ENCODE measurements at places on chromosomes 1 and 21. TPM values are rescaled to one million over a fixed set of nuclear protein-coding genes. Genes with fewer than 3 reads are reported as not detected.

- no peak for DNase-seq
Measured at GRCh38 chr1:46334030-46334384, 6.6 kb upstream of the NSUN4 start.

- DNase-seq: peak; percentile 87
Measured at GRCh38 chr1:153880962-153881361, 41.8 kb downstream of the GATAD2B start.

Gene FCGR3A
- total RNA-seq: 323 TPM

Gene MNDA
- total RNA-seq: 84.3 TPM

DNA sequence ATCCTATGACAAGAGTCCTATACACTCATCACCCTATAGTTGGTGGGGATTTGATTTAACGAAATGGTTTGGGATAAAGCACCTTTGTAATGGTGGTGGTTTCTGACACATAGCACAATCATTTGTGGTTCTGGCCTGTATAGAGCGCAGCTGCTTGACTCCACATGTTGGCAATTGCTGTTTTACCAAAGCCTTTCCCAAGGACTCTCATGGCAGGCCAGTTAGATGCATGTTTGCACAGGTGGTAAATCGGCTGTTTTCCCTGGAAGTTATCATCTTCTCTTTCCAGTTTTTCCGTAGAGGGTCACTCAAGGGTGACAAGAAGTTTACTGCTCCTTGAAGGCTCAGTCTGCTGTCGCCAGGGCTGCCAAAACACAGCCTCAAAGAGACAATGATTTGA, 17.1 kb upstream of the XPR1 start:
- no peak for DNase-seq

DNA sequence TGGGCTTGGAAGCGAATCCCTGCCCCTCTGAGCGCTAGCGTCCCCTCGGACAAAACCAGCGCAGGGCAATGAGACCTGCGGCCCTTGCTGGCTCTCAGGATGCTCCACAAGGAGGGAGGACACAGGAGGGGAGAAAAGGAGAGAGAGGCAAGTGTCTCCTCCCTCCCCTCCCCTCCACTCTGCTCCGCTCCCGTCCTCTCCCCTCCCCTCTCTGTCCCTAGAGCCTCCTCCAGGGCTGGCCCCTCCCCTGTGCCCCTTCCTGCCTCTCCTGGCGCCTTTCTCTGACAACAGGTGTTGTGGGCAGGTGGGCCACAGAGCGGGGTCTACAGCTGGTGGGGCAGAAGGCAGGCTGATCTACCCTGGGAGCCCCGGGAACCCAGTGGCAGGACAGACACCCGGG, 35.2 kb downstream of the TP73 start:
- no peak for DNase-seq

Gene NT5C1A
- total RNA-seq: not detected

Gene PLEKHO1
- total RNA-seq: 41.6 TPM

DNA sequence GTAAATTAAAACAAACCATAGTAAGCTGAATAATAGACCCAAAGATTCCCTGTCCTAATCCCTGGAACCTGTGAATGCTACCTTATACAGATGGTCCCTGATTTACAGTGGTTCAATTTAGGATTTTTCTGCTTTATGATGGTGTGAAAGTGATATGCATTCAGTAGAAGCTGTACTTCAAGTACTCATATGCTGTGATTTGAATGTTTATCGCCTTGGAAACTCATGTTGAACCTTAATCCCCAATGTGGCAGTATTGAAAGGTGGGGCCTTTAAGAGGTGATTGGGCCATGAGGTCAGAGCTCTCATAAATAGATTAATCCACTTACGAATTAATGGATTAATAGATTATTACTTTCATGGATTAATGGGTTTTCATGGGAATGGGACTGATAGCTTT, 10.6 kb upstream of the RRP15 start:
- DNase-seq: no peak

GRCh38 chr21:14572204-14572780, 26.2 kb upstream of the SAMSN1 start:
- DNase-seq: no peak

DNA sequence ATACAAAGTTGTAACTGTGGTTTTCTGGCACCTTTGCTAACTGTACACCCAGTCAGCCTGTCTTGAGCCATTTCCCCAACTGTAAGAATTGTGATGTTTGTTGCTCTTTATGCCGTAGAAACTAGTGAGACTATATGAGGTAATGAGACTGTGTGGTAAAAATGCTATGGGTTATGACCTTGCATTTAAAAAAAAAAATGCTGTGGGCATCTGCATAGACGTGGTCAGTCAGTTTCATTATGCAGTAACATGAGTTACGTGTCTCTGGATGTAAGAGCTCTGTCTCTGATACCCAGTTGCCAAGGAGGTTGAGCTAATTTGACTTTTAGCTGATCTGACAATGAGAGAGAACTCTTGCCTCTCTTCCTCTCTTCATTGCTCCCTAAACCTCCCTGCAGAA, 80.6 kb upstream of the LAMC2 start:
- DNase-seq: no peak

GRCh38 chr21:25916226-25916625, 181.5 kb downstream of the GABPA start:
- no peak for DNase-seq

GRCh38 chr1:172429331-172430127, 9.0 kb downstream of the C1orf105 start:
- no peak for DNase-seq

Gene LCE2B
- not detected for total RNA-seq

- peak; percentile 61 for DNase-seq
Measured at GRCh38 chr21:38352536-38353219, 95.9 kb downstream of the KCNJ15 start.

DNA sequence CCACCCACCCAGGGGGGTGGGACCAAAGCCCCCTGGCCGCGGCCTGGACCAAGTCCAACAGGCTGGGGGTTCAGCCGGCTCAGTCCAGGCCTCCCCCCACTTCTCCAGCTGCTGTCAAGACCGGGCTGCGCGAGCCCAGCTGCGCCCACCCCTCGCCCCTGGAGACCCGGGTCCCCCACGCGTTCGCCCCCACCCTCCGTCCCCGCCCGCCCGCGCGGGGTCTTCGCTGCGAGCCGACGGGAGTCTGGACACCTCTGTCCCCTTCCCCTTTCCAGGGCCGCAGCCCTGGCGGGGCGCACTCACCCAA, 253 bp downstream of the RAP1GAP start:
- DNase-seq: no peak

DNA sequence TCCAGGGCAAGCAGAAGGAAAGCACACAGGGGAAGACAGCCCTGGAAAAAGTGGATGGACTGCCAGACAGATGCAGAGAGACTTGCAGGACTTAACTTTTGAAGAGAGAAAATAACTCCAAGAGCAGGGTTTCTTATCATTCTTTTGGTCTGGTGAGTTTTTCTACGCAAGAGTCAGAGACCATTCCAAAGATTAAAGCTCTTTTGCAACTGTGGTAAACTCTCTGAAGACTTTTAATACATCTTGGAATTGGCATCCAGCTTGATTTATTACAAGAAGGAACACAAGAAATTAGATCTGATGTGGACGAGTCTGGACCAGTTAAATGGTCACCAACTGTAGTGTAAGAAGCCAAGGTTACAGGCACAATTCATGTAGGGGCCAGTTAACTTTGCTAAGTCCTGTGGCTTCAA, 153.4 kb downstream of the SIPA1L2 start:
- no peak for DNase-seq

GRCh38 chr1:19557609-19558051, 72.3 kb upstream of the CAPZB start:
- DNase-seq: no peak

Gene NFASC
- 12.2 TPM for total RNA-seq

Gene SPATA45
- not detected for total RNA-seq

GRCh38 chr1:246309247-246309884, 197.7 kb downstream of the SMYD3 start:
- DNase-seq: no peak

Gene ACOT11
- 5.0 TPM for total RNA-seq

Gene GPR161
- total RNA-seq: 9.6 TPM

DNA sequence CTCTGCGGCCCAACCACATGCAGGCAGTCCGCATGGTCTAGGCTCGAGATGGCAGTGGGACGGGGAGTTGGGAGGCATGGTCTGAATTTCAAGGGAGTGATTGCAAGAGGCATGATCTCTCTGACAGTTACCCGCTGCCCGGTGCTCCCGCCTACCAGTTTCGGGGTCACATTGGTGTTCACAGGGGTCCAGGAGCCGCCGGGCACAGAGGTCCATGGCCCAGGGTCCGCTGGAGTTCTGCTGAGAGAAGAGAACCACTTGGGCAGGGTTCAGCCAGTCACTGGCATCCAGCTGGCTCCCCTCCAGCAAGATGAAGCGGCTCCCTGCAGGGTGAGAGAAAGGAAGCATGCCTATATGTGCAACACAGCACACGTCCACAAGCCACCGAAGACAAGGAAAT, 141.3 kb downstream of the ASTN1 start:
- DNase-seq: no peak

DNA sequence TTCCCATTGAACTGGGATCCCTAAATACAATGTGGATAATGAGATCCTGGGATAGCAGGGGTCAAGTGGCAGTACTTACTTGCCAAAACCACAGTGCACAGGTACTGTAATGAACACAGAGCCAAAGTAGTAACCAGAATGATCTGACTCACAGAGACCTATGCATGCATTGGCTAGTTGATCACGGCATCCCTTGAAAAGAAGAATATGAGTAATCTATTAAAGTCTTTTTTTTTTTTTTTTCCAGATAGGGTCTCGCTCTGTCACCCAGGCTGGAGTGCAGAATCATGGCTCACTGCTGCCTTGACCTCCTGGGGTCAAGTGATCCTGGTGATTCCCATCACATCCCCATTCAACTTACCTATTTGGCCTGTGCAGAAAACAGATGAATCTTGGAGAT, 29.4 kb upstream of the EIF4G3 start:
- DNase-seq: no peak

Gene TSPEAR
- 0.27 TPM for total RNA-seq

Gene XCL2
- total RNA-seq: 2.0 TPM

DNA sequence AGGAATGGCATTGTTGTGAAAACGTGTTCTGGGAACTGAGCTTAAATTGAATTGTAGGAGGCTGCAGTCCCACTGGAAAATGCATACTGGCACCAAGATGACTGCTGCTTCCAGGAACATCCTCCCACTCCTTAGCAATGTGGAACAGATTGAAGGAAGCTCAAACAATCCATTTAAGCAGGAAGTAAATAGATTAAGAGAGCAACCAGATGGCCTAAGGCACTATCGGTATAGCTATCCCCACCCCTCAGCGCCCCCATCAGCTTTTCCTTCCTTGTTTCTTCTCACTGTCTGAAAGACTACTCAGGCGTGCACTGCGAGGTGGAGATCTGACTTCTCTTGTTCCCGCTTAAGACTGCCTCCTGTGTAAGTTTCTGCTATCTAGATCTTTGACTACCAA, 4.0 kb upstream of the IFI16 start:
- DNase-seq: no peak

Gene OR14C36
- not detected for total RNA-seq

Gene NPHS2
- not detected for total RNA-seq

- DNase-seq: peak; percentile 69
Measured at GRCh38 chr1:156160743-156161171, 7.4 kb downstream of the SEMA4A start.

DNA sequence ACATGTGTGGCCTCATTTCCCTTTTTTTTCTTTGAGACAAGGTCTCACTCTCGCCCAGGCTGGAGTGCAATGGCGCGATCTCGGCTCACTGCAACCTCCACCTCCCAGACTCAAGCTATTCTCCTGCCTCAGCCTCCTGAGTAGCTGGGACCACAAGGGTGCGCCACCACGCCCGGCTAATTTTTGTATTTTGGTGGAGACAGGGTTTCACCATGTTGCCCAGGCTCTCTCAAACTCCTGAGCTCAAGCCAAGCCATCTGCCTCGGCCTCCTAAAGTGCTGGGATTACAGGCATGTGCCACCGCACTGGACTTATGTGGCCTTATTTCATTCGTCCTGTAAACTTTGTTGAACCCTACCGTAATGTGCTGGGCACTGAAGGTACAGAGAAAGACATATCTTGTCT, 569 bp upstream of the WARS2 start:
- no peak for DNase-seq

DNA sequence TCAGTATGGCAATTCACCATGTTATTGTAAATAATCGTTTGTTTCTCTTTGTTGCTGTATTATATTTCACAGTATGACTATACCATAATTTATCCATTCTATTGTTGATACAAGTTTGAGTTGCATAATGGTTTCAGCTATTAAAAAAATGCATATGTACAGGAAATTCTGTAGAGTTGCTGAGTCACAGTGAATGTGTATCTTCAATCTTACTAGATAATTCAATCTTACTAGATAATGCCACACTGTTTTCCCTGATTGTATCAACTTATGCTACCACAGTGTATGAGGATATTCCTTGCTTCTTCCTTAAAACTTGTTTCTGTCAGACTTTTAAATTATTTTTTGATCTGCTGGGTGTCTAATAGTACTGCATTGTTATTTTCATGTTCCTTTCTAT, 3.5 kb upstream of the COA6 start:
- no peak for DNase-seq

DNA sequence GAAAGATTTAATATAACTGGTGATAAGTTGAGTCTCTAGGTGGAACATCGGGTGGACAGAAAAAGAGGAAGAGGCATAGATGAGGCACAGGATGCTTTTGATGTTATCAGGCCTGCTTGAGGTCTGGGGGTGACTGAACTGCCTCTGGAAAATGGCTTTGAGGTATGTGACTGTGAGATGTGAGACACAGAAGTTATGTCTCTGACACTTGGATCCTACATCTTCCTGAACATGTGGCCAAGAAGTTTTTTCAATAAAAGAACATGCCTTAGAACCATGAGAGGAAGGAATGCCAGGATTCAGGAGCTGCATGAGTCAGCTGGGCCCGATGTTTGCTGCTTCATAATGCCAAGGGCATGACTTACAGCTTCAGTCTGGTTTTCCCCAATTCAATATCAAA, 11.5 kb upstream of the AIM2 start:
- DNase-seq: no peak

- DNase-seq: no peak
Measured at GRCh38 chr1:87243573-87243972, 85.1 kb upstream of the LMO4 start.

Gene PADI1
- not detected for total RNA-seq

DNA sequence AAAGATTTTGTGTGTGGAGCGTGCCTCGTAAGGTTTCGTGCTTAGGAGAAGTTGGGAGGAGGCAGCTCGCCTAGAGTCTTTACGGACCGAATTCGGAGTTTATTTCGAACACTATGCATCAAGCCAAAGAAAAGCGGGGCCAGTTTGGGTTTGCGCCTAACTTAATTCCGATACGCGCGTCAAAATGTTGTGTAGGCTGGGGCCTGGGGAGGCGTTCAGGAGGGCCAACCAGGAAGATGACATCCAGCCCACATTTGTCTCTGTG, 6.4 kb downstream of the FOXD2 start:
- no peak for DNase-seq

DNA sequence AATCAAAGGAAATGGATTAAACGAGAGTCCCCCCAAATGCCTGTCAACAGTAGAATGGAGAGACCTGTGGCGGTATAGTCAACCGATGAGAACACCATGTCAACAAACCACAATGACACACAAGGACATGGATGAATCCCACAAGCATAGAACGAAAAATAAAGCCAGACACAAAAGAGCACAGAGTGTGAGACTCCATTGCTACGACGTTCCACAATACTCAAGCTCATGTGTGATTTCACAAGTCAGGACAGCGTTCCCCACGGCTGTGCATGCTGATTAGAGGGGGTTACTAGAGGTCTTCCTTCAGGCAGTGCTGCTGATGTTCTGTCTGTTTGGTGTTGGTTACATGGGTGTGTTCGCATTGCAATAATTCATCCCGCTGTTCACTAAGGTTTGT, 5.8 kb upstream of the PLA2G2D start:
- DNase-seq: no peak

GRCh38 chr21:23963454-23963853, 1643.8 kb downstream of the MRPL39 start:
- no peak for DNase-seq

Gene CR2
- 0.09 TPM for total RNA-seq
